ENCODE measurements at places on chromosomes 6 and 20.

- no peaks in the 10 kb centered on the region for H3K27me3 ChIP-seq
- no peak overlapping the region for H3K27ac ChIP-seq
- no peaks in the 10 kb centered on the region for H3K36me3 ChIP-seq
- H3K4me1 ChIP-seq, result peaks cover 9% of the 10 kb centered on the region
- DNase-seq, result no peak
These were observed 26.4 kb upstream of the FABP7 start for GRCh38 chr6:122753000-122753687.

- no peak overlapping the region for H3K4me3 ChIP-seq
- no peaks in the 10 kb centered on the region for H3K36me3 ChIP-seq
- no peak for DNase-seq
These were observed 717.8 kb downstream of the EPHA7 start for GRCh38 chr6:92701425-92702096.

GRCh38 chr20:53964067-53964466 is 106.3 kb downstream of the BCAS1 start:
- H3K27ac ChIP-seq, result no peak overlapping the region
- H3K4me3 ChIP-seq, result no peak overlapping the region
- DNase-seq, result no peak

DNA sequence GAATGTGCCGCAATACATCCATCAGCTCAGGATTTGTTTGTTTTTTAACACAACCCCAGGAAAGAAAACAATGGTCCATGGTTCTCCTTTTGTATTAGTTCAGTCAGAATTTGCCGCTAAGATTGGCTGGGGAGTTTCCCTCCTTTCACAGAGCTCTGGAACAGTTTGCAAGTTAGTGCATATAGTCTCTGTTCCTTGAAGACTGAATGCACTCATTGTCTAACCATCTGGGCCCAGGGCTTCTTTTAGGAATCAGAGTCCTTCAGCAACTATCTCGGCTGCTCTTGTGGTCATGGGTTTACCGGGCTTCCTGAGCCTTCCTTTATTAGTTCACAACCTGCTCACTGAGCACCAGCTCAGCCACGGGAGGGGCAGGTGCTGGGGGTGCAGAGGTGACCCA is 121.3 kb downstream of the SLC23A2 start:
- DNase-seq, result no peak
- H3K36me3 ChIP-seq, result peaks cover 48% of the 10 kb centered on the region
- peaks cover 4% of the 10 kb centered on the region for H3K4me1 ChIP-seq
- H3K27me3 ChIP-seq, result no peaks in the 10 kb centered on the region
- no peak overlapping the region for H3K4me3 ChIP-seq

DNA sequence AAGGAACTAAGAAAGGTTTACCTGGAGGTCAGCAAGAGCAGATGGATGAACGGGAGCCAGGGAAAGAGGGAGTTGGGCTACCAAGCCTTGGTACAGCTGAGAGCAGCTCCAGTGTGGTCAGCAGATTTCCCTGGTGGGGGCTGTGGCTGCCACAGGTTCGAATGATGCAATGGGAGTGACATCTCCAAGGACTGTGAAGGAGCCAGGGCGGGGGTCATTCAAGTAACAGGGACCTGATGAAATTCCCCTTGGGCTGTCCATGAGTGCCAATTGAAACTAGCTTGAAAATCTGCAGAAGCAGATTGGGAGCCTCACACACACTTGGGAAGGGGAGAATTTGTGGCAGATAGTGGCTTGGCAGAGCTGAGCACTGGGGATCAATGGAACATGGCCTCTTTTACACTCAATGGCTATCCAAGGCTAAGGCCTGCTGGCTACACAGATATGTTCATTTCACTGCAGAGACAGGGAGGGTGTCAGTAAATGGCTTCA is 247.0 kb upstream of the ECI2 start:
- DNase-seq, result no peak
- H3K4me3 ChIP-seq, result no peak overlapping the region
- H3K4me1 ChIP-seq, result no peaks in the 10 kb centered on the region
- H3K27ac ChIP-seq, result peak overlapping the region; percentile 48
- H3K36me3 ChIP-seq, result peaks cover 11% of the 10 kb centered on the region

GRCh38 chr6:130259140-130259539 is 36.4 kb upstream of the SAMD3 start:
- no peaks in the 10 kb centered on the region for H3K27me3 ChIP-seq
- H3K4me1 ChIP-seq, result peaks cover 41% of the 10 kb centered on the region
- H3K4me3 ChIP-seq, result peak overlapping the region; percentile 28
- peaks cover 15% of the 10 kb centered on the region for H3K36me3 ChIP-seq

GRCh38 chr6:87789198-87789899 is 87.3 kb upstream of the AKIRIN2 start:
- H3K36me3 ChIP-seq, result no peaks in the 10 kb centered on the region
- no peak for DNase-seq
- H3K4me1 ChIP-seq, result peaks cover 3% of the 10 kb centered on the region
- no peak overlapping the region for H3K4me3 ChIP-seq
- no peak overlapping the region for H3K27ac ChIP-seq

GRCh38 chr6:31225735-31226134 is 46.2 kb downstream of the HLA-C start:
- DNase-seq, result no peak
- no peaks in the 10 kb centered on the region for H3K27me3 ChIP-seq
- no peak overlapping the region for H3K27ac ChIP-seq
- peaks cover 6% of the 10 kb centered on the region for H3K4me1 ChIP-seq
- no peak overlapping the region for H3K4me3 ChIP-seq
- no peaks in the 10 kb centered on the region for H3K36me3 ChIP-seq

DNA sequence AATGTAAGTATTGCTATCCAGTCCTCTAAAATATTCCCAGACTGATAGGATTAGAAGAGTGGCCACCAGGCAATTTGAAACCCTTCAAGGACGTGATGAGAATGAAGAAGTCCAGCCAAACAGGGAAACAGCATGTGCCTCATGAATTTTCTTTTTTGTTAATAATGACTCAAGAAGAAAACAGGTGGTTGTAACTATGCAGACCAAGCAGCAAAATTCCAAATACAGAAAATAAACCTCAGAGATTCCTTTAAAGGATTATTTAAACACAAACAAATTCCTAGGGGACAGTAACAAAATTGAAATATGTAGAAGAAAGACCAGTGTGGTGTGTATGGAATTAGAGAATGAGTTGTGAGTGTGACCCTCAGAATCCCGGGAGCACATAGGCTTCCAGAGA is 239.2 kb downstream of the KCNQ5 start:
- no peak overlapping the region for H3K4me3 ChIP-seq
- DNase-seq, result no peak
- peaks cover 16% of the 10 kb centered on the region for H3K4me1 ChIP-seq
- no peaks in the 10 kb centered on the region for H3K36me3 ChIP-seq
- H3K27ac ChIP-seq, result no peak overlapping the region

DNA sequence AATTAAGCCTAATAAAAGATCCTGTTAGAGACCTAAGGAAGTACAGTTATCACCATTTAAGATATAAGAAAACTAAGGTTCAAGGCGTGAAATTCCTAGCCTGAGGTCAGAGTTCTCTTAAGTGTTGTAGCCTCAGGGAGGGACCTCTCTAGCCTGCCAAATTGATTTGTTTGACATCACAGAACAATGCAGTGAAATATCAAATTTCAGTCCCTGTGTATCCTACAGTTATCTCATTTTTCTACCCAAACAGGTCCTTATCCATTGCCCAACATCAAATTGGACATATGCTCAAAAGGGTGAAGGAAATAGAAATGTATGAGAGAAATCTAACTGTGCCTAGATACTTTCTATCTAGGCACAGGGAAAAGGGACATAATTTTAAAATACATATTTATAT is 63.0 kb downstream of the NCOA7 start:
- peaks cover 8% of the 10 kb centered on the region for H3K4me1 ChIP-seq
- H3K36me3 ChIP-seq, result peaks cover 4% of the 10 kb centered on the region
- no peaks in the 10 kb centered on the region for H3K27me3 ChIP-seq
- no peak overlapping the region for H3K4me3 ChIP-seq
- no peak for DNase-seq
- no peak overlapping the region for H3K27ac ChIP-seq

DNA sequence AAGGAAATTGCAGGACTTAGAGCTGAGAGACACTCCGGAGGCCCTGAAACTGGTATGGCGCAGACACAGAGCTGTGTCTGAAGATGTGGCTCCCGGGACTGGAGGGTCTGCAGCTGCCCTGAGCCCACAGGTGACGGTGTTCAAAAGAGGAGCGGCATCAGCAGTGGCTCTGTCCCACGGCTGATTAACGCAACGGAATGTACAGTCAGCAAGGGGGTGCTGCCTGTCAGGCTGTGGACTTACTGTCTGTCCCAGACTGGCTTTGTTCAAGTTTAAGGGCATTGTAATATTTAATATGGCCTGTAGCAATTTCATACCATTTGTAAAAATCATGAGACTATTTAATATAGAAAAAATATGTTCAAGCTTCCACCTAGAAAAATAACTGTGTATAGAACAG is 228.0 kb upstream of the TAB2 start:
- H3K27me3 ChIP-seq, result no peaks in the 10 kb centered on the region
- no peaks in the 10 kb centered on the region for H3K36me3 ChIP-seq
- no peak overlapping the region for H3K4me3 ChIP-seq
- no peak for DNase-seq
- peaks cover 7% of the 10 kb centered on the region for H3K4me1 ChIP-seq
- H3K27ac ChIP-seq, result no peak overlapping the region

DNA sequence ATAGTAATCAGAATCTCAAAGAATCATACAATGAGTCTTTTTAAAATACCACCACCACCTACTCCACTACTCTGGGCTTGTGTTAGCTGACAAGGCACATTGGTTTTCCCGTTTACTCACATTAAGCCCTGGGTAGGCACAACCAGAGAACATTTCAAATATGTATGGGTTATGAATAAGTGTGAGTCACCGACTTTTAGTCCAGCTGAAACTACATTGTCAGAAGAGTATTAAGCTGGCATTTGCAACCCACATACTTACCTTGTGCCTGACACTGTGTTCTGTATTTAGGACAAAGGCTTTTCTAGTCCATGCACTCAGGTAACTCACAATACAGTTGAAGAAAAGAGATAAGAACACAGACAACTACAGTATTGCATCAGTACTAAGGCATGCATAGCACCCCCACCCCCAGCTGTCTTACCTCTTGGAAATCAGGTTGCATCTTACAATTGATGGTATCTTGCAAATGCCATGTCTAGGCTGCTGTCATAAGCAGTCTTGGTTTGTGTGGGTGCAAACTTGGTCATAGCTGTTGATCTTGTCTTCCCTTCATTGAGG is 40.3 kb upstream of the AHI1 start:
- peaks cover 9% of the 10 kb centered on the region for H3K27me3 ChIP-seq
- peaks cover 13% of the 10 kb centered on the region for H3K4me1 ChIP-seq
- DNase-seq, result no peak
- H3K27ac ChIP-seq, result no peak overlapping the region
- peaks cover 3% of the 10 kb centered on the region for H3K36me3 ChIP-seq

DNA sequence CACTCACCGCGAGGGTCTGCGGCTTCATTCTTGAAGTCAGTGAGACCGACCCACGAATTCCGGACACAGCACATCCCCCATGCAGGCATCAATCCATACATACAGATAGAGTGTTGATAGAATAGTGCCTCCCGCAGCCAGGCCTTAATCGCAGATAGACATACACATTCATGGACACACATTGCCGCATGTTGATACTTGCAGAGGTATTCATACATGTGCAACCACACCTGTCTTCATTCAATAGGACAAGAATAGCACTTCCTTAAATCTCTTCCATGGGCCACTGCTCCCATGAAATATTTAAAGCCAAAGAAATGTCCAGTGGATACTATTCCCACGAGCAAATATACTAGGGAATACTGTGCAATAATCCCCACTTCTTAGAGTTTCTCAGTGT is 170.5 kb downstream of the FRK start:
- H3K27me3 ChIP-seq, result peaks cover 6% of the 10 kb centered on the region
- H3K27ac ChIP-seq, result no peak overlapping the region
- H3K36me3 ChIP-seq, result no peaks in the 10 kb centered on the region
- no peak for DNase-seq
- H3K4me1 ChIP-seq, result no peaks in the 10 kb centered on the region

DNA sequence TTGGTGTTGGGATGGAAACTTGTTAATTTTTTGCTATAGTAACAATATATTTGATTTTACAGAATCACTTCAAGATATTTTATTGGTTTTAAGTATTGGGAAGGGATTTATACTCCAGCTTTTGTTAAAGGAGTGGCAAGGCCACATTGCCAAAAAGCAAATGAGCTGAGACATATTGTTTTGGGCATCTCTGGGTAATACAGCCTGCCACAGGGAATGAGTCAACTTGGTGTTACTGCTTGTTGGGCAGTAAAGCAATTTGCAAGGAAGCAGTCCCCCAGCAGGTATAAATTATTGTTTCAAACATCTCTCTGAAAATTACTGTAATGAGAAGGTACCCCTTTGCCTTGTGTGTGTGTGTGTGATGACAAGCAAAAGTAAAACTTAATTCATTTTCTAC is 868.3 kb upstream of the FLRT3 start:
- no peak overlapping the region for H3K27ac ChIP-seq
- no peaks in the 10 kb centered on the region for H3K36me3 ChIP-seq
- H3K27me3 ChIP-seq, result no peaks in the 10 kb centered on the region
- no peak for DNase-seq
- H3K4me1 ChIP-seq, result no peaks in the 10 kb centered on the region

DNA sequence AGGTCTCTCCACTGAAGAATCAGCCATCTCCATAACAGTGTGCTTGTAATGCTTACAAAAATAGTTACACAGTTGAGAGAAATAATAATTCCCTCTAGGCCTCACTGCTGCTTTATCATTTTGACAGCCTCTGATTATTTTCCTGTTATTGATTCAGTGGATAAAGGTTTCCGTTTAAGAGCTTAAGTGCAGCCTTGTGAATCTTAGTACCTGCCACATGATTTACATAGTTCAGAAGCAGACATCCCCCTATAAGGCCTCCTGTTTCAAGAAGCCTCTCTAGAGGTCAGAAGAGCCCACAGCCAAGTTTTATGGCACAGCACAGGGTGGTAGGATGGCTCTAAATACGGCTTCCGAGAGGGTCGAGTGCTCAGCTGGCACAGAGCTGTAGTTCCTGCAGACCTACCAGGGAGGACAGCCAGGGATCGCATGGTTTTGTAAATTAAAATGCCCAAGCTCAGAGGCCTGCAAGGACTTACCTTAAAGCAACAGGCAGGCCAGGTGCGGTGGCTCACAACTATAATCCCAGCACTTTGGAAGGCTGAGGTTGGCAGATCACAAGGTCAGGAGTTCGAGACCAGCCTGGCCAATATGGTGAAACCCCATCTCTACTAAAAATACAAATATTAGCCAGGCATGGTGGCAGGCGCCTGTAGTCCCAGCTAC is 17.6 kb upstream of the PYGB start:
- peaks cover 14% of the 10 kb centered on the region for H3K4me1 ChIP-seq
- H3K4me3 ChIP-seq, result no peak overlapping the region
- peaks cover 14% of the 10 kb centered on the region for H3K27me3 ChIP-seq
- peak overlapping the region; percentile 51 for H3K27ac ChIP-seq
- H3K36me3 ChIP-seq, result peaks cover 18% of the 10 kb centered on the region

- no peak overlapping the region for H3K27ac ChIP-seq
- no peaks in the 10 kb centered on the region for H3K36me3 ChIP-seq
- H3K4me3 ChIP-seq, result no peak overlapping the region
- no peak for DNase-seq
- no peaks in the 10 kb centered on the region for H3K27me3 ChIP-seq
These were observed 36.8 kb downstream of the TSPYL4 start for GRCh38 chr6:116217069-116217468.

DNA sequence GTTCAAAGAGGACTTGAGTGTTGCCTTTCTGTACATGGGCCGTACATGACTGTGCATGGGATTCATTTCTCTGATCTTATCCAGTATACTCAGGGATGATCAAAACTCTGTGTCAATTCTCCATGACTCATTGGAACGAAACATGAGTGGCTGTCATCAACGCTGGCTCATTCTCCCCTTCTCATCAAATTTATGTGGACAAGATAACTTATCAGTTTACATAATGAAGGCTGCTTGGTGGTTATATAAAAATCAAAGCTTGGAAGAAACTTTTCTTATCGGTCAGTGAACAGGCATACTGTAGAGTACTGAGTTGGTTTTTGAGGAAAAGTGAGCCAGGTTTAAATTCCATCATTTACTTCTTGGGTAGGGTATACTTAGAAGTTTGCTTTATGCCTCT is 24.9 kb downstream of the CRISP1 start:
- H3K27ac ChIP-seq, result no peak overlapping the region
- no peak overlapping the region for H3K4me3 ChIP-seq
- H3K4me1 ChIP-seq, result no peaks in the 10 kb centered on the region

All from stimulated activated naive B cell treated with anti-CD40 and anti-IgM and Interleukin-4, amounts not matched to agents 10 μg/mL and 1 μg/mL and 100 μg/mL, for 72 hours (primary cell).